GOT3 (cell line): ENCODE measurements at places on chromosomes 7 and 10.

GRCh38 chr10:51706225-51706624, 6.8 kb upstream of the CSTF2T start:
- DNase-seq, result no peak

GRCh38 chr7:35726654-35727053, 31.7 kb upstream of the HERPUD2 start:
- no peak for DNase-seq

- peak; percentile 29 for DNase-seq
Measured at GRCh38 chr10:13717936-13718772, 131.4 kb downstream of the PRPF18 start.

- no peak for DNase-seq
Measured at GRCh38 chr10:61283481-61284221, 169.5 kb downstream of the TMEM26 start.

DNA sequence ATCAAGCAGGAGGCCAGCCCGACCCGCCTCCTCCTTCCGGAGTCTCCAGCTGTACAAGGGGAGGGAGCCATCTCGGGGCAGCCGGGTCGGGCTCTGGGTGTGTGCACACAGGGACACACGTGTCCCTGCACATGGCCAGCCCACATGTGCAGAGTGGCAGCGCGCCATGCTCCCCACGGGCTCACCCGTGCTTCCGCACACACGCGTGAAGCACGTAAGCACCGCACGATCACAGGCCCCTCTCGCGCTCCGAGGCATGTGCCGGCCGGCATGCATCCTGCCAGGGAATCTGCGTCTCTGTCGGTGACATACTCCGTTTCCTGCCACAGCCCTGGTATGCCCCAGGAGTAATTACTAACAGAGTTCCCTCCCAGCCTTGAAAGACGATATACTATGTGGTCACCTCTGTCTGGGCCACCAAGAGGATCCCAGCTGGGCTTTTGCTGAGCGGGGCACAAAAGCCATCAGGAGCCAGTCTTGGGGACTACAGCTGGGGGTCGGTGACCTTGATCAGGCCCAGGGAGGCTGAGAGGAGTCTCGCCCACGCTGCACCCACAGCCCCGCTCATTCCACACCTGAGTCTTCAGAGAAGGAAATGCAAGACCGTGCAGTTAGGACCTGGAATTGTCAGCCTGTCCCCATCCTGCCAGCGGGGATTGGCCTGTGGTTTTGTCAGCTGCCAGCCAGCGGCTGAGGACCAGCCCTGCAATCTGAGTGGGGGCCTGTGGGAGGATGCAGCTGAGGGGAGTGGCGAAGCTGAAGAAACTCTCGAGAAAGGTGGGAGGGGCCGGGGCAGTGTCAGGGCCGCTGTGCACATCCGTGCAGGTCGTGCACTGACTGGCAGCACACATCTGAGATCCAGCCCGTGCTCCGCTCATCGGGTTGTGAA, 11.0 kb upstream of the LFNG start:
- DNase-seq, result no peak
